ENCODE measurements at places on chromosomes 7 and 10.
A peak's percentile ranks its signal among the peaks of the same experiment; 100 is the strongest.

GRCh38 chr7:36001546-36001945 lies 151.5 kb upstream of the EEPD1 start:
- H3K4me1 ChIP-seq = no peaks in the 10 kb centered on the region
- no peak for DNase-seq
- H3K27ac ChIP-seq = no peak overlapping the region
- H3K4me3 ChIP-seq = no peak overlapping the region

GRCh38 chr10:55629793-55630490 lies 731.1 kb downstream of the ZWINT start:
- peak overlapping the region; percentile 87 for H3K4me3 ChIP-seq
- no peaks in the 10 kb centered on the region for H3K36me3 ChIP-seq
- no peak overlapping the region for H3K27ac ChIP-seq
- H3K4me1 ChIP-seq = peaks cover 17% of the 10 kb centered on the region
- peaks cover 3% of the 10 kb centered on the region for H3K27me3 ChIP-seq
- DNase-seq = peak; percentile 52

DNA sequence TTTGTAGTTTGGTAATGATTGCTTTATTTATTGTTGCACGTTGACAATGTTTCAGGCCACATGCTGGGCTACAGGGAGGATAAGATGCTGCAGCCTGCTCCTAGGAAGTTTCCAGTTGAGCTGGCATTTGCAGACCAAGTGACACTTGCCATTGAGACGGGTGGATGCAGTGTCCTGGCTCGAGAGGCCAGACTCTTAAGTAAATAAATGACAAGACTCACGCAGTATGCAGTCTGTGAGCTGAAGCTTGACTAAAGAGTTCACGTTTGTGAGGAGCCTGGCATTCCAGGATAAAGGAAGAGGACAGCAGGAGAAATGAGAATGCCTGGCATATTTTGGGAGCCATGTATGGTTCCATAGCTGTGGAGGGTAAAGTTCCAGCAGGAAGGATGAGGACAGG lies 105.8 kb downstream of the BAMBI start:
- H3K36me3 ChIP-seq = no peaks in the 10 kb centered on the region
- peaks cover 16% of the 10 kb centered on the region for H3K4me1 ChIP-seq
- no peak overlapping the region for H3K27ac ChIP-seq
- H3K27me3 ChIP-seq = peaks cover 26% of the 10 kb centered on the region

- no peak for DNase-seq
- H3K36me3 ChIP-seq = no peaks in the 10 kb centered on the region
- H3K4me3 ChIP-seq = no peak overlapping the region
- H3K4me1 ChIP-seq = peaks cover 12% of the 10 kb centered on the region
- H3K27me3 ChIP-seq = no peaks in the 10 kb centered on the region
Measured at GRCh38 chr10:33509231-33509831, 174.9 kb upstream of the NRP1 start.

GRCh38 chr10:93420091-93420490 lies 62.0 kb downstream of the MYOF start:
- no peak overlapping the region for H3K4me3 ChIP-seq
- no peak for DNase-seq
- no peaks in the 10 kb centered on the region for H3K36me3 ChIP-seq
- no peaks in the 10 kb centered on the region for H3K27me3 ChIP-seq

DNA sequence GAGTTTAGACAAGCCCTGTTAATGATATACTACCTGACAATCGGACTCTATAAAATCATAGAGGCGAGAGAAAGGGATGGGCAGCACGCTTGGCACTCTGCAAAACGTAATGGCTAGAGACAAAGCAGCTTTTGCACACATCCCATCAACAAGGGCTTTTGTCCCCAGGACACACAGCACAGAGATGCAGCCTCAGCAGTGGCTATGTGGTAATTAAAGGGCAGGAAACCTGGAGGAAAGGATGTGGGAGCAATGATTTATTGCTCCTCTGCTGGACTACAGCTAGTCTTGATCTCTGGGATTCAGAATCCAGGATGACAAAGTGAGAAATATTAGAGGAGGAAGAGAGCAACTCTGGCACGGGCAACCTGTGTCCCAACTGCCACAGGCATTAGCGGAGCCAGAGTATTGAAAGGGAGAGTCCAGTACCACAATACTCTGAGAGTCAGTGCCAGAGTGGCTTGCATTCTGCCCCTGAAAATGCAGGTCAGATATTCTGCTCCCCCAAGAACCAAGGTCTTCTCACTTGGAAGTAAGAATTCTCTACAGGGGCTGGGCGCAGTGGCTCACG lies 96.5 kb downstream of the ARMH3 start:
- no peaks in the 10 kb centered on the region for H3K4me1 ChIP-seq
- H3K27me3 ChIP-seq = no peaks in the 10 kb centered on the region
- DNase-seq = no peak
- 0 out of 2 replicates have a peak overlapping the region, but pooled peaks have one; percentile 57 for H3K27ac ChIP-seq
- H3K4me3 ChIP-seq = no peak overlapping the region

- peaks cover 12% of the 10 kb centered on the region for H3K4me1 ChIP-seq
- DNase-seq = no peak
- H3K27ac ChIP-seq = no peak overlapping the region
Measured at GRCh38 chr10:116660860-116661259, 40.1 kb downstream of the PNLIPRP2 start.

- H3K27me3 ChIP-seq = no peaks in the 10 kb centered on the region
- no peaks in the 10 kb centered on the region for H3K36me3 ChIP-seq
- no peak for DNase-seq
- peaks cover 14% of the 10 kb centered on the region for H3K4me1 ChIP-seq
Measured at GRCh38 chr7:137439829-137440825, 96.6 kb upstream of the PTN start.

DNA sequence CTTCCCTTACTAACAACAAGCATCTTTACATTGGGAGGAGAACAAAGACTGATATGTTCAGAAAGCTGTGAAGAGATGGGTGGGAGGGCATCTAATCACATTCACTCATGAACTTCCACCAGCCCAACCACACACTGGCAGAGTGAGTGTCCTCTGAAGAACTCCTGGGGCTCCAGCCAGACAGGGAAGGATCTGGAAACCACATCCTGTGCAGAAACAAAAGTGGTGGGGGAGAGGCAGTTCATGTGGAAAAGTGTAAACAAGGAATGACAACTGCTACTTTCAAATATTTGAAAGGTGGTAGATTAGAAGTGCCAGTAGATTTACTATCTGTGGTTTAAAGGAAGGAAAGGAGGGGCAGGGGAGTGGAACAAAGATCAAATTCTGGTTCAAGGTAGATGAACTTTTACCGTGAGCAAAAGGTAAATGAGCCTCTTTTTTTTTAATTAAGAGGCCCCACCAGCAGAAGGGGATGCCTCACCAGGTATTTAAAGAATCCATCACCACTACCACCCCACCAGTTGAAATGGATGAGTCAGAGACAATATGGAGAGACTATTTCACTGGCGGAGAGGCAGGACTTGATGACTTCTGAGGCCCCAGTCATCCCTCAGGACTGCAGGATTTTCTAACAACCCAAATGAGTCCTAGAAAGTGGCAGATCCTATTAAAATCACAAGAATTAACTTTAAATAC lies 34.5 kb downstream of the GOT1 start:
- no peak for DNase-seq
- H3K4me3 ChIP-seq = no peak overlapping the region
- peaks cover 46% of the 10 kb centered on the region for H3K4me1 ChIP-seq
- H3K36me3 ChIP-seq = peaks cover 21% of the 10 kb centered on the region
